ENCODE measurements at places on chromosomes 1 and 21.

DNA sequence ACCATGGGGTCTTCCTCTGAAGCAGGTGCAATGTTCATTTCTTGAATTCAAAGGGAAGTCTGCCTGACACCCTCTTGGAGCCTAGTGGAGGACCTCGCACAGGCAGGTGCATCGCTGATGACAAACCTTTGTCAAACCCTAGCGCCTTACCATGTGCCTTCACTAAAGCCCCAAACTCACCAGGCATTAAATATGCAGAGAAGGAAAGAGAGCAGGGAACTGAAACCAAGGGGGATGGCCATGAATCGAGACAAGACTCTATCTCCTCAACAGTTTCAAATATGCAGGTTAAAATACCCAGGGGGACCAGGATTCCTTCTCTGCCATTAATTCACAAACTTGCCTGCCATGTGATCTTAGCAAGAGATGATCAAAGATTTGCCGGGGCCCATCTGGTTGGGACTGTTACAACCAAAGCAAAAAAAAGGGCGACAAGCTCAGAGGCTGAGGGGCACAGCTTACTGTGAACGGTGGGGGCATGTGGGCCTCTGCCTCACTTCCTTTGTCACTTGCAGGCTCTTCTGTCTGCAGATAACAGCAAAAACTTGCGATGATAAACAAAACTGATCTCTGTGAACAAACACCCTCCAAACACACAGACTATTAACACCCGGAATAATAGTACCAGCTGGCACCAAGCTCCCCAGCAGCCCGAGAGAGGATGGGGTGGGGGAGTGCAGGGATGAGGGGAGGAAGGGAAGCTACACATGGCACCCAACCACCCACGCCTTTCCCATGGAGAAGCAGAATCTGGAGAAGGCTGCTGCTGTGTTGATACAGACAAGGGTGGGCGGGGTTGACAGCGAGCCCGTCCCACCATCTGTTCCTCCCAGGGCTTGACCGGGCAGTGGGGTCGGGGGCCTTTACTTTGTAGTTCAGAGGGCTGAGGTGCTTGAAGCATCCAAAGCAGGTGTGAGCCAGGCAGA, 33.9 kb downstream of the TMEM63A start:
- no peak for DNase-seq

DNA sequence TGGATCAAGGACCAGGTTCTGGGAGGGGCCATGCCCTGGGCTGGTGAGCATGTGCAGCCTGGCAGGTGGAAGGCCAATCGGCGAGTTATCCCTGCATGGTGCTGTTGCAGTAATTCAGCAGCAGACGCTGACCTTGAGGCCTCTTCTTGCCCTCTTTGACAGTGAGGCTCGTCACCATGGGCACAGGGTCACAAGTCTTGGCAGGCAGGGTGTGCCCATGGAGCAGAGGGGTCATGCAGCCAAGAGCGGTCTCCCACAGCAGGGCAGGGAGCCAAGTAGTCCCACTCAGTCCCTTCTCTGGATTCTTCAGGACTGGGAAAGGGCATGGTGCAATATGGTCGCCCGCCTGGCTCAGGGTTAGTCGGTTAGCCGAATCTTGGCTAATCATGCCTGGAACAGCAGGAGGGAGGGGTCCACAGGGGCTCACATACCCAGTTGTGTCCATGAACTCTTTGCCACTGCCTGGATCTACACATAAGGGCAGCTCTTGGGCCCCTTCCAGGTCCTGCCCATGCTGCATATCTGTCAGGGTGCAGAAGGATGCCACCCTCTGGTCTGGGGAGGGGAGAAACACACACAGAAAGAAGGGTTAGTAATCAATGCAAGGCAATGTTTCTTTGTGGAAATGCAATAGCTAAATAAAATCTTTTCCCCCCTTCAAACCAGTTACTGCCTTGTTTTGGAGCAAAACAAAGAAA, 226.8 kb downstream of the SIPA1L2 start:
- no peak for DNase-seq

DNA sequence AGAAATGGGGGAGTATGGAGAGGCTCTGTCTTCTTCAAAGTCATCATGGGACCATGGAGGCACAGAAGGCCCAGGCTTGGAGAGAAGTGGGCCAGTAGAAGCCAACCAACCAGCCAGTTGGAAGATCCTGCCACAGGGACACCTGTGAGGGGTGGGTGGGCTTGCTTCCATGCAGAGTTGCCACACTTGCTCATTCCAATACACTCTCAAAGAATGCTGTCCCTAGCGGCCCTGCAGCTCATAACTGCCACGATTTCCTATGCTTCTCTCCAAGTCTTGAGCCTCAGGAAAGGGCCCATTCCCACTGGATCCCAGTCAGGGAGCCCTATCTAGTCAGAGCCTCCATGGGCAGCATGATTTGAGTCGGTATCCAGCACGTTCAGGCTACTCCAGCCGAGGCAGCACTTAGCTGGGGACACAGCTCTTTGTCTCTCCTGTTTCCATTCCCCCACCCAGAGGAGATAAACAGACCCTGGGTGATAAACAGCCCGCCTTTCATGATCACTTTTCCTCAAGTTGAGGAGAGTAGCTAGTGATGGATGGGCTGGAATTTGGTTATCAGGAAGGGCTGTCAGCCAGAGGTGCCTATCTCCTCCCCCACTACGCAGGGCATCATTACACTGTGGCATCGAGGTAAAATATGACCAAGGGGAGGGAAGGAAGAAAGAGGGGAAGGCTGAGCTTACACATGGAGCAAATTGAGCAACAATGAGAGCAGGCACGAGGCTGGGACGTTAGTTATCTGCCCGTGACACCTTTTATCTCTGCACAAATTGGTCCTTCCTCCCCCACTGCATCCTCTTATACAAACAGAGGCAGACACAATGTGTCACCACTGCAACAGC, 64.6 kb downstream of the ERI3 start:
- DNase-seq: no peak

DNA sequence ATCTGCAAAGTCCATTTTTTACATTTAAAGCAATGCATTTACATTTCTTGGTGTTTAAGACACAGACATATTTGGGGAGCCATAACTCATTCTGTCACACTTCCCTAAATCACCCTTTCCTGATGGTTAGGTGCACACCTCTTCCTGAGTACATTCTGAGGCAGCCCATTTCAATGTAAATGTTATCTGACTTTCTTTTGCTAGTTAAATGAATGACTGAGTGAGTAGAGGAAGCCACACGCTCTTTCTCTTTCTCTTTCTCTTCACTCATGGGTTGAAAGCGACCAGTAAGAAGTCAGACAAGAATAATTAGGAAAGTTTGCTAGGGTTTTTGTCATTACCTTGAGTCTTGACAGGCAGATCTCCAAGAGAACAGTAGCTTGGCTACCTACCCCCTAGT, 143.1 kb downstream of the S1PR1 start:
- no peak for DNase-seq

DNA sequence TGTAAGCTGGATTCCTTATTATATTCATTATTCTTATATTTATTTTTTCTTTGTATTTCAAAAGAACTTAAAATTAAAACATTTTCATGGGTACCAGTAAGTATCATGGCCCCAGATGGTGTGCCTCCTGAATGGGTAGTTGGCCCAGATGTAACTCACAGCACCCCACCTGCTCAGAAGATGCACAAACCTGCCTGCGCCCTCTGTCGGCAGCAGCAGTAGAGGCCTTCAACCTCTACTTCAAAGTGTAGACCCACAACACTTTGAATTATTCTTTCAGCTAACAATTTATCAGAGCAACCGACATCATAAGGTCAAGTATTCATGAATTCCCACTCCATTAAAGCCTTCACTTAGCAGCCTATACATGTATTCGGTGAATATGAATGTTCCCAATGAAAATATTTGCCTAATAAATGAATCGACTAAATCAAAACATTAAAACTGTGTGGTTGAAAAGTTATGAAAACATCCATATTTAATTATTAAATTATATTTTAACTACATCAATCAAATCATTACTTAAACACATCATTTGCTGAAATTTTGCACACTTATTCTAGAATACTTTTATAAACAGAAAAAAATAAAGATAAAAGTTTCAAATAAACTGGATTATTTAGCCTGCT, 25.4 kb downstream of the PIGM start:
- DNase-seq: peak; percentile 78

DNA sequence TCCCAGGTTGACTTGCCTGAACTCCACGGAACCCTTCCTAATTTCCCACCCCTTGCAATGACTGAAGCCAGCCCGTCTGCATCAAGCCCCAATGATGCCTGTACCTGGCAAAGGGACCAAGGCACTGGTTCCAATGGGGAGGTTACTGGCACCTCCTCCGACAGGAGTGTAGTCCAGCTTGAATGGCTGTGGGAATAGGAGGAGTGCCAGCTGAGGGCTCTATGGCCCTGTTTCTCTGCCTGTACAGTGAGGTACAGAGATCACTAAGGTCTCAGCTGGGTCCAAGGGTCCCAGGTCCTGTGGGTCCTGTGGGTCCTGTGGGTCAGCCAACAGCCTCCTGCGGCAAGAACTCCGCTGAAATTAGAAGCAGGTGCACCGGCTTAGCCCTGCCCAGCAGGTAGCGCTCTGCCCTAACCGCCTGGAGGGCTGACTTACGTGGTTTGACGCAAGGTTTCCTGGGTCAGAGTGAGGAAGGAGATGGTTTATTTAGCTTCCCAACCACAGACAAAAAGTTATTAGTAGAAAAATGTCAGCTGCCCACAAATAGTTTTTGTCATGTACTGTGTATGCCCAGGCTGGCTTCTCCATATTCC, 9.9 kb upstream of the SPRR4 start:
- no peak for DNase-seq

- DNase-seq: no peak
These were observed 15.8 kb upstream of the UBE2U start for GRCh38 chr1:64187646-64188045.

DNA sequence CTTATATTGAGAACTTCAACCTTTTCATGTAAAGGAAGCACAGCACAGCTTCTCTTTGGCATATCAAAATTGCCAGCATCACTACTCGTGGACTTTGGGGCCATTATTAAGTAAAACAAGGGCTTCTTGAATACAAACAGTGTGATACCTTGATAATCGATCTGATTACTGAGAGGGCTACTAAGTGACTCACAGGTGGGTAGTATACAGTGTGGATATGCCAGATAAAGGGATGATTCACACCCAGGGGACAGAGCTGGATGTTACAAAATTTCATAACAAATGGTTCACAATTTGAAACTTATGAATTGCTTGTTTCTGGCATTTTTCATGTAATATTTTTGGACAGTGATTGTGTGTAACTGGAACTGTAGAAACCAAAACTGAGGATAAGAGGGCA, 15.4 kb downstream of the HDAC1 start:
- no peak for DNase-seq

DNA sequence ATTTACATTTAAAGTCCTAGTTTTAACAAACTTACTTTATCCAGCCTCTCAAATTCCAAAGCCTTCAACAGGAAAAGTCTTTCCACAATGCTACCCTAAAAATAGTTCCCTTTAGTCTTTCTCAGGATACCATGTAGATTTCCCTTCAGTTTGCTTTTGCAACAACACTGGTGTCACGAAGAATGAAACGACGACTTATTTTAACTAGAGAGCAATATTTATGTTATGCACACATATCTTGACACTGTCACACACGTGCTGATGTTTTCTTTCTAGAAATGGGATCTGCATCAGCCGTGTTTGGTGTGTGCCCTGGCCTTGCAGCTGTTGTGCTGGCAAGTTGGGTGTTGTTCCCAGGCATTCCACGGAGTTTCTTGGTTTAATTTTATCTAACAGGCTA, 75.5 kb downstream of the SIPA1L2 start:
- DNase-seq: no peak

DNA sequence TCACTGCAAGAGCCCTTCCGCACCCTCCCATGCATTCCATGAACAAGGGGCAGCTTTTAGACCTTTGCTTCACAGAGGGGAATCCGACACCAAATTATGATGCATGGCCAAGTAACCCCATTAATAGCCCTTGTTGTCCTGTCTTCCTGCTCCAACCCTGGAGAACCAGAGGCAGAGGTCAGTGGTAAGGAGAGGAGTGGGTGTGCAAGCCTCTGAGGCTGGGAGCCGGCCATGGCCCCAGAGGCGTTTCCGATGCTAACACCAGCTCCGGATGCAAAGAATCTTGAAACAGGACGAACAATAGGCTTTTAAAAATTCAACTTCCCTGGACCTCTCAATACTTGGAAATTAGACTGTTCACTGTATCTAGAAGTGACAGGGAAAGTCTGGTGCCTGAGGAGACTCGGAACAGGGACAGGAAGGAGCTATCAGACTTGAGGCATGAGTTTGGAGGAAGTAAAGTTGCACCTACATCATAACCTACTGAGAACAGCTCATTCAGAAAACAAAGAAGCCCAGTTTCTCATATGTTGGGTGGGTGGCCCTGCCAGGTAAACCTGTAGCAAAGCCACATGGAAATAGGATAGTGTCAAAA, 101.2 kb upstream of the ERG start:
- no peak for DNase-seq

DNA sequence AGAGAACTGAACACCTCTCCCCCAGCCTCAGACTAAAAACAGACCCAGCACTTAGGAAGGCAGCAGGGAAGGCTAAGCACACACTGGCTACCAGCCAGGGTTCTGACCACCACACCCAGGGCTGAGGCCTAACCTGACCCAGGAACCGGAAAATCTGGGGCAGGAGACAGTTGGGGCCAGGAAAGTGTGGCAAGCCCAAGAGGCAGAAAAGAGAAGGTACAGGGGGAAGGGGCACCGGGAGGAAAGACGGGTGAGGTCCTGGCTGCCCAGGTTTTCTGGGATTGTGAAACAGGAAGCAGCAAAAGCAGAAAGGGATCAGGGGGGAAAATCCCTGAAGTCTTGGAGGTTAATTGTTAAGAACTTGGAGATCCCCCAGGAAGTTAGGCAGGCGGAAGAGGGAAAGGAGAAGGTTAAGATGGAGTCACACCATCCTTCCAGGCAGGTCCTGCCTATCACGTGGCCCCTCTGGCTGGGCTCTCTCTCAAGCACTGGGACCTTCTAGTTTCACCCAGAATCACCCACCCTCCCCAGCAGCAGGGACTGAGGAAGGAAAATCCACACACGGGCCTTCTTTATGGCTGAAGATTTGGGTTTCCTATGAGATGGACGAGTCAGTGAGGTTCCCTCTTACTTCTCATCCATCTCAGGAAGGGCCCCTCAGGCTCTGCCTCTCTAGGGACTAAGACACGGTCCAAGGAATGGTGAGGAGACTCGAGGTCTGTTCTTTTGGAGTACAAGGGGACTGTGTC, 2.6 kb downstream of the HDGF start:
- DNase-seq: no peak

DNA sequence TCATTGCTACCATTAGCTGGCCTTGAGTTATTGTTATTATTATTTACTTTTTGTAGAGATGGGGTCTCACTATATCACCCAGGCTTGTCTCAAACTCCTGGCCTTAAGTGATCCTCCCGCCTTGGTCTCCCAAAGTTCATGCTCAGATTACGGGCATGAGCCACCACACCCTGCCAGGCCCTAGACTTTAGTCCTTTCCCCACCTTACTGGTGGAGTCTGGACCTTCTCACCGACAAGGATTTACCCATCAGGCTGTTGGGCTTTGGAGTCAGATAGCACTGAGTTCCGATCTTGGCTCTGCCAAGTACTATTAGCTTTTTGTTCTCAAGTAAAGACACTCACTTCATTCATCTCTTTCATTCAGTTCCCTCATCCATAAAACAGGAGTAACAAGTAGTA, 17.2 kb downstream of the CNR2 start:
- no peak for DNase-seq

GRCh38 chr1:61536174-61537108, 188.5 kb downstream of the TM2D1 start:
- DNase-seq: no peak

GRCh38 chr21:37245151-37245550, 22.0 kb downstream of the VPS26C start:
- no peak for DNase-seq

All from stimulated activated effector memory CD8-positive, alpha-beta T cell treated with anti-CD3 and anti-CD28 coated beads, Interleukin-12 subunit alpha, Interleukin-12 subunit beta, amount 100 ng/mL, for 72 hours (primary cell).